Stimulated activated CD4-positive, alpha-beta T cell treated with anti-CD3 and anti-CD28 coated beads, Interleukin-1b, Interleukin-23, amount 100 ng/mL, for 1 hour (primary cell): ENCODE measurements at places on chromosomes 12 and 14.

DNA sequence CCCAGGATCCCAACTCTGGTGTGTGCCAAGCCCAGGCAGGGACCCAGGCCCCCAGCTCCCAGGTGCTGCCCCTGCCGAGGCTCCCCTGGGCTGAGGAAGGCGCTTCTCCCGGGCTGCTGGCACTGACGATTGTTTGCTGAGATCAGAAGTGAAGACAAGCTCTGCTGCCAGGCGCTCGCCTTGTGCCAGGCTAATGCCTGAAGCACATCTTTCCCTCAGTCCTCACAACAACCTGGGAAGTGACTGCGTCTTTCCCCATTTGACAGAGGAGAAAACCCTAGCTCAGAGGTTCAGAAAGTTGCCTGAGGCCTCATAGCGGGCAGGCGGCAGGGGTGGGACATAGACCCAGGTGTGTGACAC lies 36.8 kb downstream of the ANKRD9 start:
- DNase-seq: no peak

DNA sequence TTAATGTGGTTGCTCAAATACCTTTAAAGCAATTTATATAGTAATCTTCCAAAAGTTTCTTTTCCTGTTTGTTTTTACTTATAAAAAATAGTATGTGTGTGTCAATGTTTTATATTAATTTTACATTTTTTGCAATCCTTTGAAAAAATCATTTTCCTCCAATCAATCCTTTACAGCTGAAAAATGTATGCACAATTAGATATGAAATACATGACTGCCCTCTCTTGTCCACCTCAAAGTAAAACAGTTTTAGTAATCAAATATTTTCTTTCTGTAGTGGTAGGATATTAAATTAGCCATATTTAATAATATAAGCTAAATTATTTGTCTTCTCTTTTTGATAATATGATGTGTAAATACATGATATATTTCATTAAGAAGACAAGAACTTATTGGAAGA lies 269.9 kb downstream of the ADAMTS20 start:
- no peak for DNase-seq

DNA sequence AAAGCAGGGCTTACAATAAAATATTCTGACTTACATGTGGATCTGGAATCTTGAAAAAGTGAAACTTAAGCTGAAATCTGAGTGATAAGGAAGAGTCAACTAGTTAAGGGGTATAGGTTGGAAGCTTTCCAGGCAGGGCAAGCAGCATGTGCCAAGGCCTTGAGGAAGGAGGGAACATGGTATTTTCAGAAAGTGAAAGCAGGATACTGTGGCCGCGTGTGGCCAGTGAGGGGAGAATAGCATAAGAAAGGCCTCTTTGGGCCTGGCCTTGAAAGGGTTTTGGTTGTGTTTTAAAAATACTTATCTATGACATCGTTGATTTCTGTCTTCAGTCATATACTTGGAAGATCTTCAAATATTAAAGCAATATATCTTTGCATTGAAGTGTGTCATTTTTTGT lies 213.4 kb downstream of the AKAP6 start:
- DNase-seq: no peak

- no peak for DNase-seq
Measured at GRCh38 chr12:112096667-112097066, 11.9 kb downstream of the NAA25 start.

DNA sequence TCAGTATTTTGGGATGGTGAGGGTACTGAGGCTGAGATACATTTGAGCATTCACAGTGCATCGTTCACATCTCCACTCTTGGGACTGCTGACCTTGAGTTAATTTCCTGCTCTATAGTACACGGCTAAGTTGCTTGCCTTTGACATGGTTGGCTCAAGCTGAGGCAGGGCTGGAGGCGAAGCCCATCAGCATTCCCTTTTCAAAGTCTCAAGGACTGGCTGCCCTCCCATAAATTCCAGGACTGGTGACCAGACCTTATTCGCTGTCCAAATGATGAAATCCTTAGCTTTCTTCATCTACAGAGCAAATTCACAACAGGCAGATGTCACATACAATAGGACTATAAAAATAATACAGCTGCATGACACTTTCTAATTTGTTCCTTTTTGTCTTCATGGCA lies 85.9 kb downstream of the SSPN start:
- DNase-seq: no peak

- DNase-seq: no peak
Measured at GRCh38 chr14:44795725-44796124, 166.0 kb downstream of the KLHL28 start.

- DNase-seq: no peak
Measured at GRCh38 chr14:74528886-74529285, 35.3 kb downstream of the ISCA2 start.

DNA sequence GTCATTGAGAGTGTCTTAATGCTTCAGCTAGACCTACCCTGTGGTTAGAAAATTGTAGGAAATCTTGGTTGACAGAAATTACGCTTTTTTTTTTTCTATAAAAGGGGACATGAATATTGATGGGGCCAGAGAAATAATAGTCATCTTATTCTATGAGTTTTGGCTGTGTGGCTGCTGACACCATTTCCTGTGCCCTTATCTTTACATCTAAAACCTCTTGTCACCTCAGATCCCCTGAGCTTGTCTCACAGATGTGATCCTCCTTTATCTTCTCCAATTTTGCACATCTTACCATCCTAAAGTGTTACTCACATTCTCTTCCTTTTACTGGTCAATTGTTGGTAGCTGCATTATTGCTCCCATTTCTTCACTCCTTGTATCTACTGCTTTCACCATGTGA lies 36.1 kb downstream of the ASCL1 start:
- no peak for DNase-seq

GRCh38 chr12:115412831-115413230 lies 728.9 kb upstream of the TBX3 start:
- DNase-seq: no peak

DNA sequence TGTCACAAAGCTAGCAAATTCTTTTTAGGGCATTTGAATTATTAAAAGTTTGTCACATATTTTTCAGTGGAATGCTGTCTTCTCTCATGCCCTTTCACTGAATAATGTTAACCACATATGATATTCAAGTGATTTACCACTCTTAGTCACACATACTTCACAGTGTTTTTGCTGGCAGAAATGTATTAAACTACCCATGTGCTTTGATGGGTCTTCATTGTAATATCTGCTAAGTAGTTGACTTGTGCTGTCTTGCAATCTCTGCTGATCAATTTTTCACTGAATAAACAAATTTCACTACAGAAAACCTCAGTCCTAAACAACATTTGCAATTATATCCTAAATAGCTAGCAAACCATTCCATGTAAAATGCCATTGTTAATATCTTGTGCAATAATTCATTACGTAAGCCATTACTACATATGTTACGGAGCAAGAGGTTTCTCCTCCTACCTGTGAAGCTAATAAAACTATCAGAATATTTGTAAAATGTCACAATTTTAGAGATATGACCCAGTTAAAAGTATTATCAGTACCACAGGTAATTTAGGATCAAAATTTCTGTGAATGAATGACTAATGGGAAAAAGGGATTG lies 64.6 kb upstream of the LMO3 start:
- no peak for DNase-seq

DNA sequence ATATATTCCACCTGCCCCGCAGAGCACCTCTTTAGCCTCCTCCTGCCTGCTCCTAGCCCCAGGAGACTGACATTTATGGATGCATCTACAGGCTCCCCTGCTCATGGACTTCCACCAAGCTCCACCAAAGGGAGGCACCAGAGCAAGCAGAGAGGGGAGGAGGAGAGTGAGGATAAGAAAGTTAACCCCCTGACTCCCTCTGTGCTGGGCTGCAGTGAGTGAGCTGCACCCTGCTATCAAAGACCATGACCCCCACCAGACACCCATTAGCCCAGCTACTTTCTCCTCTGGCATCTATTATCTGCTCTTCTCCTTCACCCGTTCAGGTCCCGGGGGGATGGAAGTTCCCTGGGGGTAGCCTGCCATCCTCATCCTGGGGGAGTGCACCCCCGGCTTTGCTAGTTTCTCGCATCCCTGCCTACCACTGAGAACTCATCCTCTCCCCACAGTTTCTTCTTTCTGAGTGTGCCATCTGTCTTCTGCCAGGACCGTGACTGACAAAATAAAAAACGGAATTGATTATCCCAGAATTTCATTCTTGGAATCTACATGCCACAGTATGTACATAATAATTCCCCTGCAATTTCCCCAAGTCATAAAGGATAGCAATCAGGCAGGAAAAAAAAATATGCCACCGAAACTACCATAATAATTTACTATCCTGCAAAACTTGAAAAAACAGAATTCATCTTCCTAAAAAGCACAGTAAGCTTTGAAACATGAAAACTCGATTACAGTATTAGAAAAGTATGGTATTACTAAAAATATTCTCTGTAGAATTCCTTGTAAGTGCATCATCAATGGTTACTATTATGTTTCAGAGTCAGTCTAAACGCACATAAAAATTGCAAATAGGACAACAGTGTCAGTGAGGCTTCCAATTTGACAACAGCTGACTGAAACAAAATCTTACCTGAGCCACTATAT lies 45.2 kb downstream of the FOXN3 start:
- DNase-seq: no peak

- peak; percentile 81 for DNase-seq
Measured at GRCh38 chr12:575948-576614, 87.2 kb downstream of the NINJ2 start.

DNA sequence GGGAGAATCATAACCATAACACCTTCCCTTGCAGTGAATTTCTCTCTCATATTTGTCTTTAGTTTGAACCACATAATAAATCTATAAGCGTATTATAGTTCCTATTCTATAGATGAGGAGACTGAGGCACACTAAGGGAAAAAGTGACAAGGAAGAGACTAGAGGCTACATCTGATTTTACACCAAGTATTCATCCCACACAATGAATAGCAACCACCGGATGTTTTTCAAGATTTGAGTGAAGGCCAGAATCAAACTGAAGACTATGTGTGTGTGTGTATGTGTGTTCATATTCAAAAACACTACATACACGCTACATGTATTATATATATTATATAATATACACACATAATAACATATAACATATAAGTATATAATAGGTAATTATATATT lies 4.7 kb downstream of the ASB2 start:
- no peak for DNase-seq

GRCh38 chr12:29970501-29970900 lies 186.8 kb upstream of the TMTC1 start:
- DNase-seq: no peak

DNA sequence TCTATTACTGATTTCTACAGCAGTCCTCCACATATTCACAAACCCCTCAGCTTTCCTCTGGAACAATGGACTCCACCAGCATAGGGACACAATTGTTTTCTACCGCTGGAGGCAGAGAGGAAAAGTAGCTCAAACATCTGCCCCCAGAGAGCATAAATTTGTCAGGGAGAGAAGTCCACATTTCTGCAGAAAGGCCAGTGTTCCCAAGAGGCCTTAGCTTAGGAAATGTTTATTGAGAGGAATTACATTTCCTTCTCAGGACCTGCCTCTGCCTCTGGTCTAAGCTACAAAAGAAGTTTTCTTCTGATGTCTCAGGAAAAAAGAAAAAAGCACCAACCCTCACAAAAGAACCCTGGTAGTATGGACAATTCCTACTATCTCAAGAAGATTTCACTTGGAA lies 217.8 kb upstream of the BMP4 start:
- no peak for DNase-seq

GRCh38 chr12:108418164-108418890 lies 79.2 kb upstream of the CMKLR1 start:
- no peak for DNase-seq

- DNase-seq: no peak
Measured at GRCh38 chr12:51536159-51536558, 54.9 kb upstream of the SCN8A start.

DNA sequence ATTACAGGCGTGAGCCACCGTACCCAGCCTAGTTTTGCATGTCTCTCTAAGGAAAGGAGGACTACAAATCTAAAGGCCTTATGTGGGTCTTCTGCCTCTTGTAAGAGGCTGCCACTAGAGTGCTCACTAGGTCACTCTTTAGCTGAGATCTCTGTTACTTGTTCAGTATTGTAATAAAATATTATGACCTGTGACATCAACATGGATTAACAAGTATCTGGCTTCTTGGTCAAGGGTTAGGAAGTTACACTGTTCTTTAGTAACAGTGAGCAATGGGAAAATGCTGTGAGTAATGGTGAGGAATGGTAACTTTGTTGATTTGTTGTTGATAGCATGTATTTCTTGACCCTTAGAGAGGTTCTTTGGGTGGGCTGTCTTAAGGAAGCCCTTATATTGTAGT lies 50.5 kb downstream of the ERC1 start:
- DNase-seq: no peak

- peak; percentile 34 for DNase-seq
Measured at GRCh38 chr12:113174461-113175384, 10.6 kb downstream of the DDX54 start.

DNA sequence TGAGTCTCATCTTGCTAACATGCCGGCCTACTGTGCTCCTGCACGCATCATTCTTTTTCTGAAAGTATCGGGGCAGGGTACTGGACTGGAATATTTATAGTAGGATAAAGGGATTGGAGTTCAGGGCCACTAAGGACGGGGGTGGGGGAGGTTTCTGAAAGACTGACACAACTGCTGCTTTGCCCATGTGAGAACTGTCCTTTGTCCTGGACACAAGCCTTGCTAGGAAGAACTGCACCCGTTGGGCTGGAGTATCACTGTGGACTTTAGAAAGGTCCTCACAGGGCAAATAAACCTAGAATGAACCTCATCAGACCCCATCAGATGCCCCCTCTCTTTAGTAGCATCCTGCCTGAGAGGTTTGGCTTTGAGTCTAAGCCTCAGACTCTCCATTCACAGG lies 87.6 kb downstream of the PRMT8 start:
- DNase-seq: no peak

GRCh38 chr12:81300454-81300853 lies 222.6 kb downstream of the ACSS3 start:
- DNase-seq: no peak

- DNase-seq: no peak
Measured at GRCh38 chr14:90681929-90682328, 134.3 kb downstream of the TTC7B start.

GRCh38 chr12:124184456-124184855 lies 110.4 kb upstream of the RFLNA start:
- no peak for DNase-seq

DNA sequence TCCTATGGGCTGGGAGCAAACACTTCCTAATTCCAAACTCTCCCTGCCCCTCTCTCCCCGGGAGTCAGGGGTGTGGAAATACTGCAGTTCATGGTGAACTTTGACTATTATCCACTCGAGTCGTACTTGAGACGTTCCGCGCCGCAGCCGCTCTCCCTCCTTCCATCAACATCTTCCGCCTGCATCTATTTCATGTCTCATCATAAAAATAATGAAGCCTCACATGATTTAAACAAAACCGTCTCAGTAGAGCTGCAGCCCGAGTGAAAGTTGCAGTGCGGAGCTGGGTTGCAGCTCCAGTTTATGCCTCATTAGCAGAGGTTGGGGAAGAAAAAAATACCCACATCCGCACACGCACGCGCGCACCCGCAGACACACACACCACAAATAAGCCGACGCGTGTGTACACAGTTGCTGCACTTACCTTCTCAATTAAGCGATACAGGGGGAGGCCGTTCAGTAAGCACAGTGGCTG lies 283 bp downstream of the LMO3 start:
- DNase-seq: no peak

GRCh38 chr12:111359231-111359913 lies 9.5 kb downstream of the PHETA1 start:
- no peak for DNase-seq
